CD14-positive monocyte (primary cell): ENCODE measurements at places on chromosomes 11 and 22. TPM values are rescaled to one million over a fixed set of nuclear protein-coding genes. Genes with fewer than 3 reads are reported as not detected.

GRCh38 chr11:76323804-76324203 is 57.1 kb downstream of the THAP12 start:
- no peak for DNase-seq

Gene HPX
- polyA plus RNA-seq, result not detected

- no peak for DNase-seq
These were observed 25.4 kb upstream of the ARHGAP20 start for GRCh38 chr11:110737593-110737992.

Gene KDM4D
- 0.03 and 0.10 TPM in 2 replicates for polyA plus RNA-seq

- no peak for DNase-seq
These were observed 1.4 kb downstream of the LMNTD2 start for GRCh38 chr11:559020-559620.

- DNase-seq, result no peak
These were observed 50.3 kb downstream of the CD6 start for GRCh38 chr11:61021661-61022212.

- DNase-seq, result no peak
These were observed 285.1 kb upstream of the CCDC90B start for GRCh38 chr11:83571302-83571701.

Gene ARFGAP3
- 38.7 TPM for polyA plus RNA-seq

Gene TSPAN18
- polyA plus RNA-seq, result not detected

Gene PHOX2A
- not detected in 2 replicates for polyA plus RNA-seq

DNA sequence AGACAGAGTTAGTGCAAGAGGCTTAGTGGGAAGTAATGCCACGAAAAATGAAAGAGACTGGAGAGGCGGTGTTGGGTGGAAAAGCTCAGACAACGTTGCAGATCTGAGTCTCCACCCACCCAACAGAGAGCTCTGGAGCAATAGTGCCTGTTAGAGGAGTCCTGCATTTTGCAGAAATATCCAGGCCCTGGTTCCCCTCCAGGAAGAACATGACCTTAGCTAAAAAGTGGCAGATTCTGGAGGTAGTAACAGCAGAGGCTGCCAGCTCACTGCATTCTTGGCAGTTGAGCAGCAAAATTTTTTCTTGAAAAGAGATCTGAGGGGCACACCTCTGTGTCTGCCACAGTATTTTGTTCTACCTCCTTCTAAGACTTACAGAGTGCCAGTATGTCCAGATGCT is 27.7 kb upstream of the BIRC3 start:
- DNase-seq, result no peak

- no peak for DNase-seq
These were observed 69.1 kb downstream of the MTNR1B start for GRCh38 chr11:93038521-93038920.

DNA sequence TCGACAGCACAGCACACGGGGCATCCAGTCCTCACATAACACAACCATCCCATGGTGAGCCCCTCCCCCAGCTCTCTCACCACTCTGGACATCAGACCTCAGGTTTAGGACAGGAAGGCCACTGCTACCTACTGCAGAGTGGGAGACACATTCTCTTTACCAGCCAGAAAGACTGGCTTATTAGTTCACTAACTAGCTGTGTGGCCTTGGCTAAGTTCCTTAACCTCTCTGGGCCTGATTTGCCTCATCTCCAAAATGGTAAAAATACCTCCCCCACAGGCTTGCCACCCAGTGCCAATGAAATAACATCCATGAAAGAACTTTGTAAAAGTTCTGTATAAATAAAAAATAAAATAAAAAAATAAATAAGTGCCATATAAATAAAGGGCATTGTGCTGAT is 32.1 kb downstream of the USH1C start:
- DNase-seq, result no peak

Gene PRRG4
- 1.9 and 3.5 TPM in 2 replicates for polyA plus RNA-seq

- DNase-seq, result no peak
These were observed 13.0 kb upstream of the CDC42EP1 start for GRCh38 chr22:37547251-37547741.

Gene SLC22A8
- not detected in 2 replicates for polyA plus RNA-seq

Gene DTX4
- polyA plus RNA-seq, result 1.9 TPM

- no peak for DNase-seq
These were observed 355.7 kb downstream of the MN1 start for GRCh38 chr22:27445881-27446280.

Gene FAM181B
- not detected for polyA plus RNA-seq

DNA sequence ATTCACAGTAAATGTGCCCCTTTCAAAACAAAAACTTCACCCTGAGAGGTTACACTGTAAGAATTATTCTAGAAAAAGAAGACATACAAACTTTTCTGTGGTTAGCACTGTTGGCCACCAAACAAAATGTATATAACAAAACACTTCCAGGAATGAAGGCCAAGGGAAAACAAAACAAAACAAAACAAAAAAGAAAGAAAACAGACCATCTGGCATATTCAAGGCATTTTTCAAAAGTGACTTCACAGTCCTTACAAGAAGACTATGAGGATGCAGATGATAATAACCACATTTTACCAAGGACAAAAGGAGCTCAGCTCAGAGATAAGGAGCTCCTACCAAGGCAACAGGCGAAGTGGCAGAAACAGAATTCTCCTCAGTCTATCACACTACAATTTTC is 24.9 kb downstream of the CTSC start:
- no peak for DNase-seq

- no peak for DNase-seq
These were observed 68.1 kb upstream of the FGF3 start for GRCh38 chr11:69887330-69887729.

DNA sequence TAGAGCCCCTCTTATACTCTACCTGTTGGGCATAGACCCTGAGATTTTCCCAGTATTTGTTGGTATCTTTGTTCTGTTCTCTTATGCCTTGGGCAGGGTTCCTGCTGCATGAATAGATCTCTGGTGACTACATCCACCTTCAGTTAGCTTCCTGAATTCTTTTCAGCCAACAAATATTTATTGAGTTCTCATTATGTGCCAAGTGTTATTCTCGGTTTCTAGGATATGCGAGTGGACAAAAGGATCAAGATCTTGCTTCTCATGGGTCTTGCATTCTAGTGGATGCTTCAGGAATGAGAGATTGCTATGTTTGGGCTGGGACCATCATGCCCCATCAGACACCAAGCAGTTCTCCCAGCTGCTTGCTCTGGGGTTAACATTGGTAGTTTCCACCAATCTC is 340.0 kb downstream of the METTL15 start:
- no peak for DNase-seq

Gene INS
- polyA plus RNA-seq, result not detected

GRCh38 chr11:64003807-64004589 is 17.8 kb downstream of the OTUB1 start:
- no peak for DNase-seq

Gene VWCE
- not detected for polyA plus RNA-seq

DNA sequence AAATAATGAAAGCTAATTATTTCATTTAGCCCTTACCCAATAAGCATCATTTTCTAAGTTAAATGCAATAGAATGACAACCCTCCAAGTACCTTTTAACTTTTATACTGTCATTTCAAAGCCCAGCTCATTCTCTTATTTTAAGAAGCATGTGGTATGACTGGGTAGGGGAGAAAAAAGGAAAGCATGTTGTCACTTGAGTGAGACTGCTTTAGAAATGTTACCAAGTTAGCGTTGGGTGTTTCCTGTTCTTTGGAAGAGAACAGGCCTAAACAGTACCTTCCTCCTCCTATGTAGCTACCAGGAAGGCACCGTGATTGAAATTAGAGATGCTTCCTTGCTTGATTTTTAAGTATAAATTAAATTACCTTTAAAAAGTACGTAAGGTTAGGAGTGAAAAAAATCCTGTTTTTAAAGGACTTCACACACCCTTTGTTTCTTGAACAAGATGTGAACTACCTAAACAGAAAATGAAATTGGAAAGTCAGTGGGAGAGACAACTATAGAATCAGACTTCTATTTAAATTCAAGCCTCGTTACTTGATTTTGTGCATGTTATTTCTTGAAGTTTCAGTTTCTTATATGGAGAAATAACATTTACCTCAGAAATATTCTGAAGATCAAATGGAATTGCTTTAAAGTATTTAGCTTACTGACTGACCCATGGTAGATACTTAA is 741 bp upstream of the CNTF start:
- no peak for DNase-seq

GRCh38 chr11:486189-486588 is 20.9 kb downstream of the RNH1 start:
- no peak for DNase-seq

Gene RFPL2
- 0.36 TPM for polyA plus RNA-seq

Gene CHADL
- polyA plus RNA-seq, result 0.35 TPM

Gene ACAT1
- polyA plus RNA-seq, result 12.4 and 13.6 TPM in 2 replicates

DNA sequence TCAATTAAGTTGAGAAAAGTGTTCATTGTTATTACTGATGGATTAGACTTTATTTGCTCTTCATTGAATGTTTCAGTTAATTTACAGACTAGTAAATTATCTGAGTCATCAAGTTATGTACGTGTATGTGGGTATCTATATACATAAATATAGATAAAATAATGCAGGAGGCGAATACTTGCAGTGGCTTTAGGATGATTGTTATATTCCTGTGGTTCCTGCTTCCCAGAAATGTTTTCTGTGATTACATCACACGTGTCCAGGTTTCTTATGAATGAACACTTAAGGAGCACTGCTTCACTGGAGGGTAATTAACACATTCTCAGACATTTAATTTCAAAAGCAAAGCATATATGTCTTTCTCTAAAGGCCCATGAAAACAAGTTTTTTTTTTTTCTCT is 28.4 kb downstream of the YAP1 start:
- DNase-seq, result no peak

DNA sequence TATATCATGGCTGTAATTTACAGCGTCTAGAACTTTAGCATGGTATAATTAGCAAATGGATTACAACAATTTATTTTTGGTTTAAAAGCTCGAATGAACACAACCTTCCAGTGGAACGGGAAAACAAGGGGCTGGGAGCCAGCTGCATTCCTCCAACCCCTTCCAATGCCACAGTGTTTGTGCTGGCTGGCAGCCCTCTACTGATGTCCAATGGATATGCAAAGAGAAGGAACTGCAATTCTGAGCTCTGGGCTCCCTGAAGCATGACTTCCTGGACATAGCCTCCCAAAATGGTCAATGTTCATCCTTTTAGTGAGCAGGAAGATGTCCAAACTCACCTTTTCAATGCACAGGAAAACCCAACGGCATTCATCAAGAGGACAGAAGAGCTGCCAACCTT is 288.3 kb downstream of the TENM4 start:
- DNase-seq, result no peak

GRCh38 chr11:79480864-79481263 is 40.0 kb upstream of the TENM4 start:
- no peak for DNase-seq

DNA sequence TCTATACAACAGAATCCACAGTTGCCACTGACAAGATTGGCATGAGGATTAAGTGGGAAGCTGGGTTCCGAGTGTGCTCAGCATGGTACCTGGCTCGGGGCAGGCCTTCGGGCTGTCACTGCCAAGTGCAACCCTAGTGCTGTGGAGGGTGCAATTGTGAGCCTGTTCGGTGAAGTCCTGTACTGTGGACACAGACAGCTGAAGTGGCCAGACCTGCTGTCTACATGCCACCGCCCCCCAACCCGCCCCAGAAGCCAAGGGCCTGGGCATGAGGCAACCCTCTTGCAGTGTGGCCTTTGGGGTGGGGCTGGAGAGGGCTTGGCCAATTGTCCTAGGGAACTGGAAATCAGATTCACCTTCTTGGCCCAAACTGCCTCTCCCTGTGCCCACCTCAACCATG is 15.6 kb upstream of the SHISAL1 start:
- no peak for DNase-seq

- DNase-seq, result no peak
These were observed 18.9 kb upstream of the VWA5A start for GRCh38 chr11:124096364-124096763.

DNA sequence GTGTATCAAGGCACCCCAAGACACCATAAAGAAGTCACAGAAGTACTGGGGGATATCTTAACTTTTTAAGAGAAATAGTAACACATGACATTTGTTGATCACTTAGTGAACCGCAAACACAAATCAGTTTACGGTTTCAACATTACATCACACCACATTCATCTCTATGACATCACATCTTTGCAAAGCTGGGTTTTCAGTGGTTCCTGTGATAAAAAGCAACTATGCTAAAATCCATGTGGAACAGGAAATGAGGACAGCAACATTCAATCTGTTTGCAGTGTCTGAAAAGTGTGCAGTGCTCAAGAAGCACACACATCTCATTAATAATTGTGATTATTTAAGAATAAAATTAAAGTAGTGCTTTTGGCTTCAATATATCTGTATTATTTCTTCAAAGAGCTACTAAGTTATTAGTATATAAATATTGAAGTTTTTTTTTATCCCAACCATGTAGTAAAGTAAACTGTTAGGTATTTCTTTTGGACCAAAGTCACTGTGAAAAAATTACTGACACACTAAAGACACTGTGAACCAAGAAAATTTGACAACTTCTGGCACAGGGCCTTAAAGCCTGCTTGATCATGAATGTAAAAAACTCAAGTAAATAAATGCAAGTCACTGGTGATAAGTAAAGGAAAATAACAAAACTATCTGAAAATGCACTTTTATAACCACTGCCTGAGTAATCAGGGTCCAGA is 156.0 kb upstream of the SOX6 start:
- DNase-seq, result no peak

DNA sequence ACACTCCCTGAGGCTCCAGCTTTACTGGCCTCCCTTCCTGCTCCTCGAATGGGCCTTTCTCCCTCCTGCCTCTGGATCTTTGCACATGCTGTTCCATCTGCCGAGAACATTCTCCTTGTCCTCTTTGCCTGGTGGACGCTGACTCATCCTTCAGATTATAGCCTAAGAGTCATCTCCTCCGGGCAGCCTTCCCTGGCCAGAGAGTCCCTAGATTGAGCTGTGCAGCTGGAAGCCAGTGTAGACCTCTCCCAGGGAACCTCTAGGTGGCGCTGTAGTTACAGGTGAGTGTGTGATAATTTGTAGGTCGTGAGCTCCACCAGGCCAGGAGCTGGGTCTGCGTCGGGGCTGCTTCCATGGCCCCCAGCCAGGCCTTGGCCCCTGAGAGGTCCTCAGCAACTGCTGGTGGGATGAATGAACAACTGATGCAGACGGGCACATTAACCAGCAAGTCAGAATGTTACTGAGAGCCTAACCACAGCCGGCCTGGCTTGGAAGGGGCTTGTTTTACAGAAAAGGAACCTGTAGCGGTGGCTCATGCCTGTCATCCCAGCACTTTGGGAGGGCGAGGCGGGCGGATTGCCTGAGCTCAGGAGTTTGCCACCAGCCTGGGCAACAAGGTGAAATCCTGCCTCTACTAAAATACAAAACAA is 8.7 kb downstream of the PNPLA5 start:
- no peak for DNase-seq

- no peak for DNase-seq
These were observed 154.1 kb downstream of the ENTHD1 start for GRCh38 chr22:39739338-39740027.

Gene OR8D1
- polyA plus RNA-seq, result not detected in 2 replicates

- no peak for DNase-seq
These were observed 820.8 kb downstream of the DLG2 start for GRCh38 chr11:84806354-84806753.

DNA sequence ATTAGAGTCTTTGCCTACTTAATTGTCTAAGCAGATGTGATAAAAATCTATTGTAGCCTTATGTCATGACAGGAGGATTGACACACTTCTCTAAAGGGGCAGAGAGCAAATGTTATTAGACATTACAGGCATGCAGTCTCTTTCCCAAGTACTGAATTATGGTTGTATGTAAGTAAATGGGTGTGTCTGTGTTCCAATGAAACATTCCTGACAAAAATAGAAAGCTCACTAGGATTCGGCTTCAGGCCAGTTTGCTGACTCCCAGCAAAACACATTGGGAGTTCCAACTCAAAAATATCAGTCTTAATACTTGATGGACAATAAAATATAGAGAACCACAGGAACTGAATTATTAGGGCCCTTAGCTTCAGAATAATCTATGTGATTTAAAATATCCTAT is 1480.4 kb downstream of the FAM181B start:
- DNase-seq, result no peak

Gene SEPTIN3
- 0.20 TPM in 1 of 2 replicates, not detected in the other for polyA plus RNA-seq
